ENCODE measurements at places on chromosomes 16 and 17.

DNA sequence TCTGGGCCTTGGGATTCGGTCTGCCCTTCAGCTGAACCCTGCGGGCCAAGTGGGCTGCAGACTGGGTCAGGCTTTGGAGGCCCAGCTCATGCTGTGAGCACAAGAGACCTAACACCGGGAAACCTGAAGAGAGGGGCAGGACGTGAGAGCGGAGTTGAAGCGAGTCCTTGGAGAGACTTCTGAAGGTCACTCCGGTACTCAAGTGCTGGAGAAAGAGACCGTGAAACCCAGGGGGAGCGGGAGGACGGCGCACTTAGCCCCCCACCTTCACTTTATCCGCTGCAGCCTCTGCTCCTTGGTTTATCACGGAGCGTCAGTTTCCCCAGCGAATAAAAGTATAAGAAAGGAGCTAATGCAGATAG, 361 bp downstream of the UQCRC2 start:
- DNase-seq: no peak

DNA sequence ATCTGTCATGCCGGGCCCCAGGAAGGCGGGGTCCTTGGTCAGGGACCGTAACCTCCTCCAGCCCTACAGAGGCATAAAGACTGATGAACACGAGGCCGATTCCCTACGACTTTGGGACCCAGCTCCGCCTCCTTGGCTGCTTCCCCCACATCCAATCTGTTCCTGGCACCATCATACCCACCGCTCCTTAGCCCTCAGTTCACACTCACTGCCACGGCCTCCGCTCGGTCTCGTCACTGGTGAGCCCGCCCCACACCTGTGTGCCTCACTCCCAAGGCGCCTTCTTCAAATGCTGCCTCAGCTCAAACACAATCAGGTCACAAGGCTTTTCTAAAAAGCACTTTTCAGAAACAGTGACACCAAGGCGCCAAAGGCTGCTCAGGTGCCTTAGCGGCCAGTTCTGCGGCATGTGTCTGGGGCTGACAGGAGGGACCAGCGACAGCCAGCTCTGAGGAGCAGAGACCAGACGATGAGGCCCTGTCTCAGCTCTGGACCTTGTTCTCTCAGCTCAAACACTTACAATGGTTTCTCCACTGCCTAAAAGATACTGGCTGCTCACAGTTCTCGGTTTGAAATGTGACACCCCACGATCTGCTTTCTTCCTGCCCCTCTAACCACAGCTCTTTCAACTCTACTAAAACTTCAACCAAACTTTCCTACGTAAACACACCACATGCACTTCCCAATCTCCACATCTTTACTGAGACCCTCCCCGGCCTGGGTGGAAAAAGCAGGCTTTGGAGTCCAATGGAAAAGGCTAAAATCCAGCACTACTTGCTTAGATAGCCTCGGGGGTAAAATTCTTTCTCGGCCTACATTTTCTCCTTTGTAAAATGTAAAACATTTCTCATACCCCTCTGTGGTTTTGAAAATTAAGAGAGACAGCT, 33.2 kb downstream of the CYB5D2 start:
- DNase-seq: no peak

GRCh38 chr16:1308036-1308976, 1.1 kb upstream of the UBE2I start:
- peak; percentile 79 for DNase-seq

GRCh38 chr17:63701868-63702720, 2.2 kb upstream of the LIMD2 start:
- no peak for DNase-seq

- peak; percentile 8 for DNase-seq
Measured at GRCh38 chr16:27993587-27993986, 69.9 kb downstream of the GSG1L start.

GRCh38 chr16:49920397-49920796, 64.5 kb upstream of the ZNF423 start:
- no peak for DNase-seq

GRCh38 chr17:47004906-47005305, 25.9 kb upstream of the RPRML start:
- DNase-seq: no peak

DNA sequence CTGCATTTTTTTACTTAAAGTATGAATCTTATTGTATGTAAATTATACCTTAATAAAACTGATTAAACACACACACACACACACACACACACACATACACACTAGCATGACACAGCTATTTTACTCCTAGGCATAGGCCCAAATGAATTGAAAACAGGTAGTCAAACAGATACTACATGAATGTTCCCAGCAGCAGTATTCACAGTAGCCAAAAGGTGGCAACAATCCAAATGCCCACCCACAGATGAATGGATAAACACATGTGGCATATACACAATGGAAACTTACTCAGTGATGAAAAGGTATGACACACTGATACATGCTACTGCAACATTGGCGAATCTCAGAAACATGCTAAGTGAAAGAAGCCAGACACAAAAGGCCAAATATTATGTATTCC, 223.5 kb downstream of the CYB561 start:
- no peak for DNase-seq

DNA sequence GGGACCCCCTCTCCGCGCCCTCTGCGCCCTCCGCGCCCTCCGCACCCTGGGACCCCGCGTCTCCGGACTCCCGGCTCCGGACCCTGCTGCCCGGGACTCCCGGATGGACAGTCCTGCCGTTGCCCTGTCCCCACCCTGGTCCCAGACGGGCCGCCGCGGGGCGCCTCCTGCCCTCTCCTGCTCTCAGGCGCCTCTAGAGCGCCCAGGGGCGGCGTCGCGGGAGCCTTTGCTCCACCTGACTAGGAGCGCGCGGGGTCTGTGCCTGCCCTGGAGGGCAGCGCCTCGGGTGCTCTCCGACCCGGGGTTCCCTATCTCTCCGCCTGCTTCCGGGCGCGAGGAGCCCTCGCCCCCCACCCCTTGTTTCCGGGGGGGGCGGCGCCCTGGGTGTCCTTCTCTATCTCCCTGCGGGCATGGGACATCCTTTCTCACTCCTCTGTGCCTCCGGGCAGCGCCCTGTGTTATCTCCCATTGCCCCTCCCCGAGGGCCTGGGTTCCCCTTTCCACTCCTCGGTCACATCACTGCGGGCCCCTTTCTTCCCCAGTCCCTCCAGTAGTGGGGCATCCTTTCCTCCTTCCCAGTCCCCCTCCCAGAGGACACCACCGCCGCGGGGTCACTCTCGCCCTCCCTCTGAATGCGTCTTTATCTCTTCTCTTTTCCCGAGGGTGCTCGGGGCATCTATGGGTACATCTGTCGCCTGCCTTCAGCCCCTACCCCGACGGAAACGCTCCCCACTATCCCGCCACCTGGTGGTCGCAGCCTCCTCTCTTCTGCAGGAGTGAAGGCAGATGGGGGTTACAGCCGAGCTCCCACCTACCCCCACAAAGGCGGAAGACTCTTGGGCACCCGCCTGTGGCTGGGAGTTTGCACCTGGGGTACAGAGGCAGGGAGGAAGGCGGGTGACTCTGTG, 875 bp downstream of the PRKCB start:
- no peak for DNase-seq

DNA sequence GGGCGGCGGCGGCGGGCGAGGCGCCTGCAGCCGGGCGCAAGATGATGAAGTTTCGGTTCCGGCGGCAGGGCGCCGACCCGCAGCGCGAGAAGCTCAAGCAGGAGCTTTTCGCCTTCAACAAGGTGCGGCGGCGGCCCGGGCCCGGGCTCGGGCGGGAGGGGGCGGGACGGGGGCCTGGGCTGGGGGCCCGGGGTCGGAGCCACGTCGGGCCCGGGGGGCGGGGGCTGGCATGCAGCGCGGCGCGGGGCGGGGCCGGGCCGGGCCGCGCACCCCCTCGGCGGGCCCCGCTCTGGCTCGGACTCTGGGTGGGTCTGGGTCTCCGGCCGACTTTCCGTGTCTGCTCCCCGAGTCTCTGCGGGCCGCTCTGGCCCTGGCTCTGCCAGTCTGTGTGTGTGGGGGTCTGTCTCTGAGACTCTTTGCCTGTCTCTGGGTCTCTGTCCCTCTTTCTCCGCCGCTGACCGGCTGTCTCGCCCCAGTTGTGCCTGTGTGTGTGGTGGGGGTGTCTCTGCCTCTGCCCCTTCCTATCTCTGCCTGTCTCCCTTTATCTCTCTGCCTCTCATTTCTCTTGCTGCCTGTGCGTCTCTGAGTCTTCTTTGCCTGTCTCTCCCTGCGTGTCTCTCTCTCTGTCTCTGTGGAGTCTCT, 328 bp downstream of the LLGL1 start:
- DNase-seq: no peak

- DNase-seq: no peak
Measured at GRCh38 chr17:27994586-27994985, 47.9 kb upstream of the NLK start.

DNA sequence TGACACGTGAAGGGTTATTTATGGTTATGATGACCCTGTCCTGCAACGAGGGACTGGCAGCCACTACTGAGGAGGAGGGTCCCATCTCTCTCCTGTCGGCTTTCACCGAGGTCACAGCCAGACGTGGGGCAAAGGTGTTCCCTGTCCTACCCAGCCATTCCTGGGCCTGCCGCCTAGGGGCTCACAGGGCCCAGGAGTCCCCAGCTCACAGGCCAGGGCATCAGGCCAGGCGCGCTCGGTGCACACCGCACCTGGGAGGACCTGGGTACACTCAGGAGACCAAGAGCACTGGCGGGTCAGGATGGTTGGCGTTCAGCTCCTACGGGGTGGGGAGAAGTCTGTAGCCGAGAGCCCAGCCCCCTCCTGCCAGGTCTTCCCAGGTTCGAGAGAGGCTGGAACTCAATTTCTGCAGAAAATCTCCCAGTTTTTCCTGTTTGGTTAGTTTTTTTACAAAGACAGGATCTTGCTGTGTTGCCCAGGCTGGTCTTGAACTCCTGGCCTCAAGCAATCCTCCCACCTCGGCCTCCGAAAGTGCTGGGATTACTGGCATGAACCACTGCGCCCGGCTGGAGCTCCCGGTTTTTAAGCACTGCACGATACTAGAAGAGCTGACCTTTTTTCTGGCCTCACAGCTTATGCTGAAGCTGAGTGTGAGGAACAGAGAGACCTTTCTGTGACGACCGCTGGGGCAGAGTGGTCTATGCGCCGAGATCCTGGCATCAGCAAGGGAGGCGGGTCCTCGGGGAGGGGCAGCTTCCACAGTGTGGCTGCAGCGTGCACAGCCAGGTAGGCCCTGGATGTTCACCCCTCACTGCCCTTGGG, 7.7 kb downstream of the CYBC1 start:
- DNase-seq: no peak

DNA sequence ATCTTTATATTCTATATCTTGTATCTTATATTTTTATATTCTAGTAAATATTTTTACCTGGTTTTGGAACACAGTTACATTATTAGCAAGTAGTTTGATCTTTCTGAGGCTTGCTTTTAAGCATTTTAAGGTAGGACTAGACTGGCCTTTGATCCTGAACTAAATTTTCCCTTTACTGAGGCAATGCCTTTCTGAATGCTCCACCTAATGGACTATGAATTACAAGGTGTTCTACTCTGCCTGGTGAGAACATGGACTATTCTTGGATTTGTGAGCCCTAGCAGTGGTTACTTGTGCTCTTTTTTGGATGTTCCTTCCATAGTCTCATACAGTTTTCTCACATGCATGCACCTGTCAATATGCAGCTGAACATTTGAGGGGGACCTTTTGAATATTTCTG, 32.5 kb upstream of the SMIM36 start:
- DNase-seq: no peak

- DNase-seq: no peak
Measured at GRCh38 chr17:48993305-48993704, 3.9 kb upstream of the IGF2BP1 start.

DNA sequence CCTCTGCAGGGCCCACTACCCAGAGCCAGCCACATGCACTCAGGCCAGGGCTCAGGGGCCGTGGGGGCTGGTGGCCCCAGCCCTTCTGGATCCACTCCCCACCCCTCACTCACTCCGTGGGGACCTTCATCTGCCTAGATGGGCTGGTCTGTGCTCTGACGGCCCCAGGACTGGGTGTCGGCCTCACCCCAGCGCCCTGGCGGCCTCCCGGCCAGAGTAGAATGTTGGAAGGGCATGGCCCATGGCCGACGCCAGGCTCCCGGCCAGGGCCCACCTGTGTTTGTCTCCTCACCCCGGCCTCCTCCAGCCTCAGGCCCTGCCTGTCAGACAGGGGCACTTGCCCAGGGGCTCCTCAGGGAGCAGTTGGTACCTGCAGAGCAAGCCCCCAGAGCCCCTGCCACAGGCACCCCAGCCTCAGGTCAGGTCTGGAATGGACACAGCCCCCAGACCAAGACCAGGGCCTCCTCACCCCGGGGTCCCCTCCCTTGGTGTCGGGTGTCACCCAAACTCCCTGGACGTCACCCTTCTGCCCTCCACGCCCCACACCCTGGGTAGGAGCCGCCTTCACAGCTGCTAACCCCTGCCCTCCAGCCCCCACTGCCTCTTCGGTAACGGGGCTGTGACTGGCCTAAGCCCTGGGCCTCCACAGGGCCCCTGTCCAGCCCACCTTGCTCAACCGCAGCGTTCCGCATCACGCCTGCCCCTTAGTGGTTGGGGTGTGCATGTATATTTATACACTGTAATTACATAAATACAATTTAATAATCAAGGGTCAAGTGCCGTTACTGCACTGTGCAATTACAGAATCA, 3.0 kb upstream of the CDH15 start:
- DNase-seq: no peak

DNA sequence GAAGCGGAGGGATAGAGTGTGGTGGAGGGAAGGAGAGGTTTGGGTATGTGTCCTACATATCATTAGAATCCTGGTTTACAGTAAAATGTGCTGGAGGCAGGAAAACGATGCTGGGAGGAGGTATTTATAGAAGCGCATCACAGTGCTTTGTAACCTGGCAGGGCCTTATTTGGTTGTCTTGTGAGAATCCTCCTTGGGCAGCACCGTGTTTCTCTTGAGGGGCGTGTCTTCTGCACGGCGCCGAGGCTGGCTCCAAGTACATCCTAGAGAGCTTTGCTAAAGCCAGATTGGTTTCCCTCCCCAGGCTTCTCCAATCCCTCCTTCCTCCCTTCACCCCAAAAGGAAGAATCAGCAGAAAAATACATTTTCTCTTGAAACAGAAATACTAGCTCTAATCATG, 24.4 kb downstream of the CACNG5 start:
- no peak for DNase-seq

DNA sequence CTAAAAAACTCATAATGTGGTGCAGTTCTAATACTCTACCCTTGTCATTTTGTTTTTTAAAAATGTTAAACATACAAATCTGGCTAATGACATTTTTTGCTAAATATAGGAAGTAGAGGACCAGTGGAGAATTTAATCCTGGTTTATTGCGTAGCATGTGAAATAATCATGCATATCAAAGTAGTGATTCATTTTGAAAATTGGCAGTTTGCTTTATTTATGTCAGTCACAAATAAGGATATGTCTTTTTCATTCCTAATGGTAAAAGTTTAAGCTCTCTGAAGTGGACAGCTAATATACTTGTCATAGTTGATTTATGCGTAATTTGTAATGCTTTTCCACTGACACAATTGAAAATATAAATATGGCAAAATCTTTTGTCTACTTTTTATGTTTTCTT, 224.2 kb downstream of the BCAS3 start:
- DNase-seq: no peak

- DNase-seq: no peak
Measured at GRCh38 chr17:64783556-64784352, 121.6 kb upstream of the SMURF2 start.
